Keratinocyte (primary cell): ENCODE measurements at places on chromosomes 5 and 9. TPM values are rescaled to one million over a fixed set of nuclear protein-coding genes. Genes with fewer than 3 reads are reported as not detected.

DNA sequence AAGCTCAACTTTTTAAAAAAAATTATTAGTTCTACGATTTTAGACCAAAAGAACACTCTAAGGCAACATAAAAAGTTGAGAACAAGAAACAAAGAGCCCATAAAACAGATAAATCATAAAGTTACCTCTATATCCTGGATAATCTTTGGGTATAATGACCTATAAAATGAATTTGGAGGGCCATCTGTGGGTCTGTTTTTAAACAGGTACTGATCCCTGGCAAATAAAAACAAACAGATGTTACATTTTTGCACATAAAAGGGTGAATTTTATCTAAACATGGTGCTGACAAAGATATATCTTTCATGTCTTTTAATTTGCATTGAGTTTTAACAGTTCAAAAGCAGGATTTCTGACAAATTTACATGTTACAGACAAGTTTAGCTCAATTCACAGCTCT lies 107.6 kb downstream of the FBXW11 start:
- H3K27me3 ChIP-seq = no peaks in the 10 kb centered on the region
- H3K4me1 ChIP-seq = no peaks in the 10 kb centered on the region
- H3K36me3 ChIP-seq = peaks cover 3% of the 10 kb centered on the region
- no peak for DNase-seq
- H3K27ac ChIP-seq = no peak overlapping the region

DNA sequence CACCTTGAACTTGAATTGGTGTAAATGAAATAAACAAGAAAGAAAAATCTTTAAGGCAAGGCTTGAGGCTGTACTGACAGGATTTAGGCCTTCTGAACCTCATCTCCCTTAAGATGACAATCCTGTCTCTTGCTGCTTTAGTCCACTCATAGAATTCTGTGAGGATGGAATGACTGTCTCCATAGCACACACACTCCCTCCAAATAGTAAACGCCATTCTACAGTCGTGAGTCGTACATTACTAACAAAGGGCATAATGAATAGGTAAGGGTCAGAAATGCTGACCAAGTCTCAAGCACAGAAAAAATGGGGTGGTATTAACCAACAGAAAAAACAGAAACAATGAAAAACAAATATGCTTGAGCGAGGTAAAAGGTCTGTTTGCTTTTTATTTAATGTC lies 71.8 kb upstream of the SIMC1 start:
- H3K4me3 ChIP-seq = no peak overlapping the region
- no peaks in the 10 kb centered on the region for H3K36me3 ChIP-seq
- H3K27me3 ChIP-seq = no peaks in the 10 kb centered on the region
- DNase-seq = no peak
- H3K27ac ChIP-seq = no peak overlapping the region

The CCNO gene
- polyA plus RNA-seq = 0.42 to 0.94 TPM (median 0.48 TPM) in 3 replicates

- no peaks in the 10 kb centered on the region for H3K36me3 ChIP-seq
- no peak overlapping the region for H3K4me3 ChIP-seq
- no peaks in the 10 kb centered on the region for H3K27me3 ChIP-seq
Measured at GRCh38 chr5:107565791-107566767, 104.7 kb downstream of the EFNA5 start.

GRCh38 chr5:11048760-11049159 lies 287.7 kb upstream of the DAP start:
- H3K4me1 ChIP-seq = no peaks in the 10 kb centered on the region
- H3K27ac ChIP-seq = no peak overlapping the region
- no peak for DNase-seq
- no peaks in the 10 kb centered on the region for H3K36me3 ChIP-seq
- H3K4me3 ChIP-seq = no peak overlapping the region

DNA sequence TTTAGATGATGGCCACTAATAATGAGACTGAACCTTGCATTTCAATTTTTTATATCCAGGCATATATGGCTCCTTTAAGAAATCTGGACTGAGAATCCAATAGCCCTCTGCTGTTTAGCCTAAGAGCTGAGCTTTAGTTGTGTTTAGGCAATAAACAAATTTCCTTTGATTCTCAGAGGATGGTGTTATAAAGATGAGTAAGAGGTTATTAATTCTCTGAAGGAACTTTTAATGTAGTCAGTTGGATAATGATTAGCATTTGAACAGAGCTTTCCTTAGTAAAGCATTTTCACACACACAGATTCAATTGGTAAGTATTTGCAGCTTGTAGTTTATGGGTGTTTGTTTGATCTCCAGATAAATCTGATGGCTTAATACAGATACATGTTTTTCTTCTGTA lies 149.6 kb downstream of the PRR16 start:
- H3K4me1 ChIP-seq = peaks cover 18% of the 10 kb centered on the region
- no peaks in the 10 kb centered on the region for H3K27me3 ChIP-seq
- no peaks in the 10 kb centered on the region for H3K36me3 ChIP-seq
- H3K4me3 ChIP-seq = no peak overlapping the region
- DNase-seq = no peak
- H3K27ac ChIP-seq = no peak overlapping the region

GRCh38 chr5:87410931-87411330 lies 1.8 kb downstream of the CCNH start:
- DNase-seq = no peak
- peaks cover 6% of the 10 kb centered on the region for H3K36me3 ChIP-seq
- no peaks in the 10 kb centered on the region for H3K27me3 ChIP-seq

DNA sequence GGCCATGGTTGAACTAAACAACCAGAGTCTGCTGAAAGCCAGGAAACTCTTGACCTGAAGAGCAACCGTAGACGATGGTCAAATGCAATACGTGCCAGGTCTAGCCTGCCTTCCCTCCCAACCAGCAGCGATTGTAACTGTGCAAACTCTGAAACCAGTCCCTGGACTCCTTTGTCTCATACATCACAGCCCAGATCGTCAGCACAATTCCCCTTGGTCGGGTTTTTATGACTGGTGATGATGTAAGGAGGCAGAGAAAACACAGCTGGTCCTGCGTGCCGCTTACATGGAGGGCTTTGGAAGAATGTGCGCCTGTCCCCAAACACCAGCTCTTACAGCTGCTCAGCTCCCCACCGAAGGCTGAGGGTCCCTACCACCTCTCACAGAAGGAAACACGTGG lies 24.6 kb downstream of the SMIM23 start:
- no peak overlapping the region for H3K27ac ChIP-seq
- peaks cover 6% of the 10 kb centered on the region for H3K4me1 ChIP-seq
- H3K27me3 ChIP-seq = peaks cover 26% of the 10 kb centered on the region
- H3K36me3 ChIP-seq = no peaks in the 10 kb centered on the region
- no peak for DNase-seq
- no peak overlapping the region for H3K4me3 ChIP-seq

GRCh38 chr5:60340965-60341471 lies 358.9 kb downstream of the DEPDC1B start:
- H3K4me1 ChIP-seq = no peaks in the 10 kb centered on the region
- no peaks in the 10 kb centered on the region for H3K27me3 ChIP-seq
- no peaks in the 10 kb centered on the region for H3K36me3 ChIP-seq
- DNase-seq = no peak
- no peak overlapping the region for H3K4me3 ChIP-seq

- H3K27me3 ChIP-seq = no peaks in the 10 kb centered on the region
- H3K36me3 ChIP-seq = no peaks in the 10 kb centered on the region
- DNase-seq = no peak
- no peak overlapping the region for H3K4me3 ChIP-seq
- no peak overlapping the region for H3K27ac ChIP-seq
- H3K4me1 ChIP-seq = no peaks in the 10 kb centered on the region
Measured at GRCh38 chr9:95740217-95741004, 135.1 kb upstream of the ERCC6L2 start.

DNA sequence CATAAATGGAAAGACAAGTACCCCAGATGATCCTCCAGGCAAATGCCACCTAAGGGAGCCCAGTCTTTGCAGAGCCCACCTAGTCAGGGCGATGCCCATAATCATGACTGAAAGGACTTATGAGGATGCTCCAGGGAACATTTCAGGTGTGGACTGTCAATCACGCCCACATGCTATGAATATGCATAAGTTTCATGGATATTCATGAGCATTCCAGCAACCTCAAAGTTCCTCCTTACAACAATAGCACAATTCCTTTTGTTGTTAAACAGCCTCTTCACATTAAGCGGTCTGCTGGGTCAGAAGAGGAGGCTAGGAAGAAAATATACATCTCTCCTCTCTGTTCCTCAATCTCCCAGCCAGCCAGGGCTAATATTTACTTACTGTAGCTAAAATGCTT lies 161.6 kb downstream of the C5orf15 start:
- H3K36me3 ChIP-seq = no peaks in the 10 kb centered on the region
- peaks cover 26% of the 10 kb centered on the region for H3K27me3 ChIP-seq
- no peak overlapping the region for H3K27ac ChIP-seq

- peak overlapping the region; percentile 1 for H3K4me3 ChIP-seq
- no peak for DNase-seq
- H3K4me1 ChIP-seq = peaks cover 15% of the 10 kb centered on the region
- H3K27ac ChIP-seq = peak overlapping the region; percentile 71
Measured at GRCh38 chr9:35923927-35924763, 14.9 kb downstream of the SPAAR start.

DNA sequence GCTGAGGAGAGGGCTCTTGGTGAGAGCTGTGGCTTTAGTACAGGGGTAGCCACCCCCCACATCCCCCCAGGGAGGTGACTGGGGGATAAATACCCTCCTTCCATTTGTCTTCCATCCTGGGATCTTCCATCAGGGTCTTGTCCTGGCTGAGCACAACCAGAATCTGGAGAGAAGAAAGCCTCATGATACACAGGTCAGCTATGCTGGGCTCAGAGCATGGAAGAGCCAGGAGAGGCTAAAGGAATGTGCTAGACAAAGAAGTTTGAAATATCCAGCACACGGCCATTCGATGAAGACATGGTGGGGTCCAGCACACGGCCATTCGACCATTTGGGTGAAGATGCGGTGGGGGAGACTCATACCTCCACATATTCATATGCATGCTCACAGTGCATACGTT lies 30.0 kb downstream of the ROPN1L start:
- DNase-seq = no peak
- no peak overlapping the region for H3K27ac ChIP-seq
- H3K4me3 ChIP-seq = no peak overlapping the region
- H3K27me3 ChIP-seq = no peaks in the 10 kb centered on the region
- H3K4me1 ChIP-seq = peaks cover 11% of the 10 kb centered on the region

GRCh38 chr5:25393256-25393655 lies 748.5 kb upstream of the CDH10 start:
- H3K27me3 ChIP-seq = no peaks in the 10 kb centered on the region
- no peaks in the 10 kb centered on the region for H3K4me1 ChIP-seq
- no peak overlapping the region for H3K4me3 ChIP-seq
- no peak overlapping the region for H3K27ac ChIP-seq
- DNase-seq = no peak
- no peaks in the 10 kb centered on the region for H3K36me3 ChIP-seq

The APBA1 gene
- 0.66 to 0.89 TPM (median 0.89 TPM) in 3 replicates for polyA plus RNA-seq

DNA sequence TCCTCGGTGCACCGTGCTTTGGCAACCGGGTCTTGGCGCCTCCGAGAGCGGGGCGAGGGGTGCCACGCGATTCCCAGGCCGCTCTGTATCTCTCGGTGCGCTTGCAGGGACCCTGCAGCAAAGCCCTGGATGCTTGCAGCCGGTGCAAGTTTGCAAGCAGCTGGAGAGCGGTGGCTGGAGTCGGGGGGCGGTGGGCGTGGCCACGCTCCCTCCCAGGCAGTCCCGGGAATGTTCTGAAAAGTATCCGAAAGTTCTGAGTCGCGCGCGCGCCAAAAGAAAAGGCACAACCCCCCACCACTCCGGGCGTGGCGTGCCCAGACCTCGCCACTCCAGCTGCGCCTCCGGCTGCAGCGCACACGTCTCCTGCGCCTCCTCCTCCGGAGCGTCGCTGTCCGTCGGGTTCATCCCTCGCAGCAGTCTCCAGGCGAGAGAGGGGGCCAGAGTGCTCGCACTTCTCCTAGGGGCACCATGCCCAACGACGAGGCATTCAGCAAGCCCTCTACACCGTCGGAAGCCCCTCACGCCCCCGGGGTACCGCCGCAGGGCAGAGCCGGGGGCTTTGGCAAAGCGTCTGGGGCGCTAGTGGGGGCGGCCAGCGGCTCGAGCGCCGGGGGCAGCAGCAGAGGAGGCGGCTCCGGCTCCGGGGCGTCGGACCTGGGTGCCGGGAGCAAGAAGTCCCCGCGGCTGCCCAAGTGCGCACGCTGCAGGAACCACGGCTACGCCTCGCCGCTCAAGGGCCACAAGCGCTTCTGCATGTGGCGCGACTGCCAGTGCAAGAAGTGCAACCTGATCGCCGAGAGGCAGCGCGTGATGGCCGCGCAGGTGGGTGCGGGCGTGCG lies at the start of gene DMRT1:
Gene DMRT1 (plus strand): TSS at position 327 of the 839 bp plus-strand sequence. CDS start 142 bp downstream, at position 469.
- no peak within 1 kb of the TSS for H3K27ac ChIP-seq
- DNase-seq = no peak
- no peaks in the 10 kb centered on the region for H3K36me3 ChIP-seq
- H3K4me3 ChIP-seq = no peak within 1 kb of the TSS
- H3K4me1 ChIP-seq = no peaks in the 10 kb centered on the region

DNA sequence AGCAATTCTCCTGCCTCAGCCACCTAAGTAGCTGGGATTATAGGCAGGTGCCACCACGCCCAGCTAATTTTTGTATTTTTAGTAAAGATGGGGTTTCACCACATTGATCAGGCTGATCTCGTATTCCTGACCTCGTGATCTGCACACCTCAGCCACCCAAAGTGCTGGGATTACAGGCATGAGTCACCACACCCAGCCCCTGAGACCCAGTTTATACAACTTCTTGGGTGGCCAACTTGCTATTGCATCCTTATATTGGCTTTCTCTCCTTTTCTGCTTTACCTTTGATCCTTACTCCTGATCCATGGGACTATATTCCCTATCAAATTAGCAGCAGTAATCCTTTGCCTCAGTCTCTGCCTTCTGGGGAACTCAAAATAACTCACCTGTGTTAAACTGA lies 659.1 kb downstream of the PRELID2 start:
- no peak overlapping the region for H3K27ac ChIP-seq
- H3K4me1 ChIP-seq = no peaks in the 10 kb centered on the region
- no peak for DNase-seq
